Fibroblast of upper back skin (primary cell): ENCODE measurements at places on chromosomes 1 and 21.

- DNase-seq: no peak
Observed at GRCh38 chr1:51301152-51301843, 29.1 kb downstream of the TTC39A start.

DNA sequence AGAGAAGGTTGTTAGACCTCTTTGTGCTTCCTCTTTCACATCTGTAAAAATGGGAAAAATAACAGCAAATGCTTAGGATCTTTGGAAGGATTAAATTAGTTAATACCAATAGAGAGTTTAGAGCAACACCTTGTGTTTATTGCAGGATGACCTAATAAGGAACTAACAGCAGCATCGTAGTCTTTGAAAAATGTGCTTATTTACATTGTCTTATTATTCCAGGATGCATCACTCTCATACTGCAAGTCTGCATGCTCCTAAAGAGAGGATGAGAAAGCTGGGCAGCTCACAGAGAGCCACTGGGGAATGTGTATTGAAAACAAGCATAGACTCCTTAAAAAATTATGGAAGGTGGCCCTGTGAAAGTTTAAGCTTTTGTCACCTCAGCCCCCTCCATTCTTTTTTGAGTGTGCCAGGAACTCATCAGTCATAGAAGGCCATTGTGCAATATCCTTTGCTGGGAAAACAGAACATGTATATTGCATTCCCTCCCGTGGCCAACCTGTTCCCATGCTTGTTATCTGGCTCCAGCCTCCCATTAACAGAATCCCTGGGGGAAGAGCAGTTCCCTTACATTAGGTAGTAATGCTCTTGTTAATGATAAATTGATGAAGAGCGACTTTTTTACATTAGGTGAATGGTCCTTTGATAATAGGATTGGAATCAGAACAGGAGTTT, 180.7 kb downstream of the ZNF326 start:
- no peak for DNase-seq

GRCh38 chr1:14955976-14956375, 197.6 kb upstream of the TMEM51 start:
- no peak for DNase-seq

DNA sequence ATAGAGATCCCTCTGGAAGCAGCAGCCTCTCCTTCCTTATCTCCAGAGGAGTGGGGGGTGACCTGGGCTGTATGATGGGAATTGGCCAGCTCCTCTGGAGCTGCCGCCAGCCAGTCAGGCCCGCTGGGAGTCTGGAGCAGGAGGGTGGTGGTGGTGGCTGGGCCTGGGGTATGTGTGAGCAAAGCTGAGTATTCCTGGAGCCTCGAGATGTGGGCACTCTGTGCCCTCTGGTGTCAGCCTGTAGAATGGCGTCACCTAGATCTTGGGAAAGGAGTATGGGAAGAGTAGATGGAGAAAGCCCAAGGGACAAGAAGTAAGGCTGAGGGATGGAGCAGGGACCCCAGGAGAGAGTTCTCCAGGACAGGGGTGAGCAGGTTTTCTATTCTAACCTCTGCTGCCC, 16.0 kb downstream of the VANGL2 start:
- DNase-seq: peak; percentile 40
